Fibroblast of the conjunctiva (primary cell): ENCODE measurements at places on chromosomes 4 and X.

GRCh38 chr4:87911252-87911774 lies 64.2 kb upstream of the SPP1 start:
- DNase-seq, result no peak

DNA sequence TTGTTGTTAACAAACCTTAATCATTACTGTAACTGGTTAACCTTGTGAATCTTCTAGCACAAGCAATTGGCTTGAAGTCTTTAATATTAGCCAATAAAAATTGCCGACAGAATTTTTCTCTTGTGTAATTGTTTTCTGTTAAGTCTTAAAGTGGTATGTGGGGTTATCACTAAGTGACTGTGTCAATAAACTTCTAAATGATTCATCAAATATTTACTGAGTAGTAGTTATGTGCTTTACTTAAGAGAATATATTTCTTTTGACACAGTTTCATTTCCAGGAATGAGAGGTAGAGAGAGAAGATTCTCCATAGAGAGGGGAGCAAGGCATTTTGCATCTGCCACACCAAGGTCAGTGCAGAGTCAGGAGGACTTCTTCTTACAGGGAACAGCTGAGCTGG lies 2361.6 kb upstream of the AGA start:
- DNase-seq, result no peak

DNA sequence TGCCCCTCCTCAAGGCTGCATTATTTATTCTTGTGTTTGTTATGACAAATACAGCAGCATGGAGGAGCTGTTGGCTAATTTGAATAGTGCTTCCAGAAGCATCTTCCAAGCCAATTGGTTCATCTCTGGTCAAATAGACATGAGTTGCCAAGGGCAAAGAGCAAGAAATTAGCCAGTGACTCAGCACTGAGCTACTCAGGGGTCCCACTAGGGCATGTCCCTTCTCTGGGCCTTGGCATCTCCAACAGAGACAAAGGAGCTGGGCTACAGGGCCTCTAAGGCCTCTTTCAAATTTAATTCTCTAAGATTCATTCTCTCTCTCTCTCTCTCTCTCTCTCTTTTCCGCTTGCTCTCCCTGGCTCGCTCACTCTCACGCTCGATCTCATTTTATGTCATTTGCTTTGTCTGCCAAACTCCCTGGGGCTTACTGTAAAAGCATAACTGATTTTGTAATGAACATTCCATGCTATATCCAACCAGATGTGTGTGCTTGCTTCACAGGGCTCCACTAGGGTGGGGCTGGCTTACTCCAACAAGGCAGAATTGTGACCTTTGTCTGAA lies 86.7 kb upstream of the MAGEA4 start:
- DNase-seq, result peak; percentile 78

- peak; percentile 10 for DNase-seq
These were observed 304.4 kb upstream of the SLIT2 start for GRCh38 chr4:19947349-19947748.

- no peak for DNase-seq
These were observed 1450.7 kb upstream of the TENM3 start for GRCh38 chr4:180792541-180792940.

GRCh38 chr4:152464030-152464823 lies 71.7 kb downstream of the FBXW7 start:
- DNase-seq, result no peak

DNA sequence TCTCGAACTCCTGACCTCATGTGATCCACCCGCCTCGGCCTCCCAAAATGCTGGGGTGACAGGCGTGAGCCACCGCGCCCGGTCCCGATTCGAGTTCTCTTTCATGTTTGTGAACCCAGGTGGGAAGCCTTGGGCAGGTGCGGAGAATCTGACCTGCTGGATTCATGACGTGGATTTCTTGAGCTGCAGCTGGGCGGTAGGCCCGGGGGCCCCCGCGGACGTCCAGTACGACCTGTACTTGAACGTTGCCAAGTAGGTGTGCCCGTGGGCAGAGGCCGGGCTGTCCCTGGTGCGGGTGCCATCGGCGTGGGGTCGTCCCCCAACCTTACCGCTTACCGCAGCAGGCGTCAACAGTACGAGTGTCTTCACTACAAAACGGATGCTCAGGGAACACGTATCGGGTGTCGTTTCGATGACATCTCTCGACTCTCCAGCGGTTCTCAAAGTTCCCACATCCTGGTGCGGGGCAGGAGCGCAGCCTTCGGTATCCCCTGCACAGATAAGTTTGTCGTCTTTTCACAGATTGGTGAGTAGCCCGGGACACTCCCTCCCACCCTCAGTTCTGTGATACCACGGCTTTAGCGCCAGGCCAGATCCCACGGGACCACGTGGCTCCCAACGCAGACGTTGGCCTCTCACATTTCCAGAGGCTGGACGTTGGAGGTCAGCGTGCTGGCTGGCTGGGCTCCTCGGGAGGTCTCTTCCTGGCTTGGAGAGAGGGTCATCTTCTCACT lies 15.6 kb downstream of the IL3RA start:
- no peak for DNase-seq

GRCh38 chr4:183747931-183748670 lies 89.0 kb downstream of the TRAPPC11 start:
- DNase-seq, result no peak

DNA sequence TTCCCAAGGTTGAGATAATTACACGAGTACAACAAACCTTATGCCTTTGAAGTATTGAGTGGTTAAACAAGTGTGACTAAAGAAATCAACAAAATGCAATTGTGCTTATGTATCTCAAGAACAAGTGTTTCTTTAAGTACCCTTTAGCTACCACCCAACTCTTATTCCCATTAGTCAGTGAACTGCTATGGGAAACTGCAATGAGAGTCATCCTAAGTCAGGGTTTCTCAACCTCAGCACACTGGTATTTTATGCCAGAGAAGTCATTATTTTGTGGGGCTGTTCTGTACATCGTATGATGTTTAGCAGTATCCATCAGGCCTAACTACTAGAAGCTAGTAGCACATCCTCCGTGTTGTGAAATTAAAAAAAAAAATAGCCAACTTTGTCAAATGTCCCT lies 549.1 kb upstream of the BOD1L1 start:
- no peak for DNase-seq

DNA sequence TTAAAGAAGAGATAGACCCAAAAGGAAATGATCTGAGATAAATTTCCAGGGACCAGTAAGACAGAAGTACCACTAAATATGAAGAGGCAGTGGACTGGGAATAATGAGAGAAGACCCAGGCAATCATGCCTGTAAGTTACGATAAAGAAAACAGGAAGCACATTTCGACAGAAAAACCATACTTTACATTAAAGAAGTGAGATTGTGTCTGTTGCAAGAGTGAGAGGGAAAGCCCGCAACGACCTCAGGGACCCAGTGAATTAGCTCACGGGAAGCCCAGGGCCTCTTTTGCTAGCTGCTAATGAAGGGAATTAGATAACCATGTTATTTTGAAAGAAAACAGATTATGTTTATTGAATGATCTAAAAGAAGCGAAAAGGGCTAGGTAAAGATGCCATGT lies 28.9 kb upstream of the ACSL1 start:
- DNase-seq, result no peak

DNA sequence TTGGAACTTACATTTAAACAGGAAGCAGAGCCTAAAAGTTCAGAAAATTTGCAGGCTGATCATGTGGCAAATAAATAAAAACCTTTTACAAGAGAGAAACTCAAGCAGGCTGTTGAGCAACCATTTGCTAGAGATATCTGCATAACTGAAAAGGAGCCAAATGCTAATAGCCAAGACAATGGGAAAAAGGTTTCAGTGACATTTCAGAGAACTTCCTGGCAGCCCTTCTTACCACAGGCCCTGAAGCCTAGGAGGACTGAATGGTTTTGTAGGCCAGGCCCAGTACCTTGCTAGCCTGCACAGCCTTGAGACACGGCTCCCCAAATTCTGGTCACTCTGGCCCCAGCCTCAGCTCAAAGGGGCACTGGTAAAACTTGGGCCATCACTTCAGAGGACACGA lies 945.1 kb downstream of the ADGRL3 start:
- no peak for DNase-seq
